ENCODE measurements at places on chromosomes 7 and 10.

DNA sequence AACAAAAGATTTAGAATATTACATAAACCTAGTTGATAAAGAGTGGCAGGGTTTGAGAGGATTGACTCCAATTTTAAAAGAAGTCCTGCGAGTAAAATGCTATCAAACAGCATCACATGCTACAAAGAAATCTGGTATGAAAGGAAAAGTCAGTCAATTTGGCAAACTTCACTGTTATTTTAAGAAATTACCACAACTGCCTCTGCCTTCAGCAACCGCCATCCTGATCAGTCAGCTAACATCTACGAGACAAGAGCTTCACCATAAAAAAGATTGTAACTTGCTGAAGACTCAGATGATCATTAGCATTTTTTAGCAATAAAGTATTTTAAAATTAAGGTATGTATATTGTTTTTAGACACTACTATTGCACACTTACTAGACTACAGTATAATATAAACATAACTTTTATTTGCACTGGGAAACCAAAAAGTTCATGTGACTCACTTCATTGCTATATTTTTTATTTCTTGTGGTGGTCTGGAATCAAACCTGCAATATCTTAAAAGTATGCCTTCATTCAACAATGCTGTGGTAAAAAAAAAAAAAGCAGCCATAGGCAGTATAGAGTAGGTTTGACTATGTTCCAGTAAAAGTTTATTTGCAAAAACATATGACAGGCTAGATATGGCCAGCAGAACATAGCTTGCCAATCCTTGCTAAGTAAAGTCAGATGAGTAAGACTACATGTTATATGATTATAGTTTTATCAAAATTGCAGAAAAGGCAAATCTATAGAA, 74.4 kb downstream of the GLCCI1 start:
- no peak for DNase-seq

- DNase-seq = no peak
Observed at GRCh38 chr10:125419831-125420230, 259.5 kb upstream of the CTBP2 start.

- DNase-seq = no peak
Observed at GRCh38 chr7:150515248-150516147, 826 bp downstream of the GIMAP7 start.

- no peak for DNase-seq
Observed at GRCh38 chr7:122014697-122015096, 129.4 kb downstream of the AASS start.

GRCh38 chr10:114917927-114918672, 19.9 kb upstream of the TRUB1 start:
- no peak for DNase-seq

Measured in skin of body (tissue), 3 donors.